ENCODE measurements at places on chromosomes 6 and 20. TPM values are rescaled to one million over a fixed set of nuclear protein-coding genes. Genes with fewer than 3 reads are reported as not detected.

The CYP24A1 gene
- total RNA-seq, result 0.53 TPM

The KCNK15 gene
- 0.27 TPM for total RNA-seq

The TAF11 gene
- total RNA-seq, result 44.9 TPM

The ABHD16B gene
- not detected for total RNA-seq

The CTAGE9 gene
- not detected for total RNA-seq

The NKAIN4 gene
- 28.5 TPM for total RNA-seq

The UST gene
- 10.1 TPM for total RNA-seq

The BAK1 gene
- total RNA-seq, result 9.0 TPM

The DEFB115 gene
- total RNA-seq, result not detected

The GSTA1 gene
- total RNA-seq, result not detected

The ZBP1 gene
- total RNA-seq, result 0.13 TPM

The C6orf15 gene
- total RNA-seq, result not detected

The SMLR1 gene
- not detected for total RNA-seq

The PRDM13 gene
- total RNA-seq, result 0.04 TPM

The MOCS1 gene
- total RNA-seq, result 5.8 TPM

The RIPPLY2 gene
- total RNA-seq, result not detected

The WFDC5 gene
- total RNA-seq, result not detected

The TMEM200A gene
- total RNA-seq, result 9.2 TPM

The SNX9 gene
- total RNA-seq, result 27.1 TPM

The NR2E1 gene
- total RNA-seq, result not detected

The SUMO4 gene
- total RNA-seq, result 2.2 TPM

The OOEP gene
- total RNA-seq, result not detected

The DLK2 gene
- total RNA-seq, result 2.0 TPM

The MAFB gene
- 6.3 TPM for total RNA-seq
